ENCODE measurements at places on chromosomes 12 and 14.
A peak's percentile ranks its signal among the peaks of the same experiment; 100 is the strongest.

GRCh38 chr14:22163051-22163450, 426.0 kb downstream of the DAD1 start:
- peak; percentile 57 for DNase-seq

- DNase-seq: no peak
Observed at GRCh38 chr12:27003421-27004381, 10.5 kb downstream of the TM7SF3 start.

DNA sequence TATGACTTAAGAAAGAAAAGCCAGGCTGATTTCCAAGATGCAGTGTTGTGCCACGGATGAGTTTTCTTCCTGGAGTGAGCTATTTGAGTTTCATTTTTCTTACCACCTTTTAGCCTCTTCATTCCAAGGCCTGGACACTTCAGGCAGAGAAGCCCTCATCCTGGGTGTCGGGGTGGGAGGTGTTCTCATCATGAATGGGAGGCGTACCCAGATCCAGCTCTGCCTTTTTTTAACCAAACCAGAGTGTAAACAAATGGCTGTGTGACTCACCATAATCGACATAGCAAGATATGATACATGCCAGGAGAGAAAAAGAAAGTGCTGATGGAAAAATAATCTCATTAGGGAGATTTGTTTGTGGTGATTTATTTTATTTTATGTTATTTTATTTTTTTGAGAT, 79.9 kb downstream of the ARF6 start:
- peak; percentile 95 for DNase-seq

DNA sequence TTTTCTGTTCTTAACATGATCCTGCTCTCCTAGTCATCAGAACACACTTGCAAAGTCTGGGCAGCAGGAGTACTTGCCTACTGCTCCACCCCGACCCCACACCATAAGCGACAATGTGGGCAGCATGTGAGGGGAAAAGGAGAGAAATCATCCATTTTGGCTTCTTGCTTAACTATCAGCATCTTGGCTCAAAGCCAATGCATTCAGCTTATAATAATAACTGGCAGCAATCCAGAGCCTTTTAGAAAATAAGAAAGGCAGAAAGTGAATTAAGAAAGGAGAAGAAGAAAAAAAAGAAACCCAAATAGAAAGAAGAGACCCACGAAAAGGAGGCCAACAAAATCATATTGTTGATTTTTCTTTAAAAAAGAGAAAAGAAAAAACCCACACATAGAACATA, 930.8 kb downstream of the BCL11B start:
- DNase-seq: no peak

GRCh38 chr12:78928200-78929074, 63.9 kb downstream of the SYT1 start:
- DNase-seq: peak; percentile 50

- peak; percentile 67 for DNase-seq
Observed at GRCh38 chr12:13211859-13212664, 15.5 kb downstream of the EMP1 start.

DNA sequence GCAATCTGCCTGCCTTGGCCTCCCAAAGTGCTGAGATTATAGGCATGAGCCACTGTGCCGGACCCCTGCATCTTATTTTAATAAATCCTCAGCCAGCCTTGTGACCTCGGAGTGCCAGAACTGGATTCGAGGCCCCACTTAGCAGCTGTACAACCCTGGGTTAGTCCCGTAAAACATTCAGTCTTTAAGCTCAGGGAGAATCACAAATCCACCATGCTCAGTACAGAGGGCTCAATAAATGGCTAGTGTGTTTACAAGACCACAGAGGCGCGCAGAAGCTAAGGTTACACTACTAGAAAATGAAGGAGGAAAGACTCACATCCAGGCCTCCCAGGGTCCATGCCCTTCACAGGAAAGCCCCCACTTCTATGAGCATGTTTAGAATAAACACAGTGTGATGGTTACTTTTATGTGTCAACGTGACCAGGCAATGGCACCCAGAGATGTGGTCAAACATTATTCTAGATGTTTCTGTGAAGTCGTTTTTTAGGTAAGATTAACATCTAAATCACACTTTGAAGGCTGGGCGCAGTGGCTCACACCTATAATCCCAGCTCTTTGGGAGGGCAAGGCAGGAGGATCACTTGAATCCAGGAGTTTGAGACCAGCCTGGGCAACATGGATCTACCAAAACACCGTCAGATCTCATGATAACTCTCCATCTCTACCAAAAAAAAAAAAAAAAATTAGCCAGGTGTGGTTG, 55.3 kb downstream of the CLMN start:
- DNase-seq: no peak

GRCh38 chr14:63468294-63468693, 74.9 kb downstream of the PPP2R5E start:
- peak; percentile 76 for DNase-seq

DNA sequence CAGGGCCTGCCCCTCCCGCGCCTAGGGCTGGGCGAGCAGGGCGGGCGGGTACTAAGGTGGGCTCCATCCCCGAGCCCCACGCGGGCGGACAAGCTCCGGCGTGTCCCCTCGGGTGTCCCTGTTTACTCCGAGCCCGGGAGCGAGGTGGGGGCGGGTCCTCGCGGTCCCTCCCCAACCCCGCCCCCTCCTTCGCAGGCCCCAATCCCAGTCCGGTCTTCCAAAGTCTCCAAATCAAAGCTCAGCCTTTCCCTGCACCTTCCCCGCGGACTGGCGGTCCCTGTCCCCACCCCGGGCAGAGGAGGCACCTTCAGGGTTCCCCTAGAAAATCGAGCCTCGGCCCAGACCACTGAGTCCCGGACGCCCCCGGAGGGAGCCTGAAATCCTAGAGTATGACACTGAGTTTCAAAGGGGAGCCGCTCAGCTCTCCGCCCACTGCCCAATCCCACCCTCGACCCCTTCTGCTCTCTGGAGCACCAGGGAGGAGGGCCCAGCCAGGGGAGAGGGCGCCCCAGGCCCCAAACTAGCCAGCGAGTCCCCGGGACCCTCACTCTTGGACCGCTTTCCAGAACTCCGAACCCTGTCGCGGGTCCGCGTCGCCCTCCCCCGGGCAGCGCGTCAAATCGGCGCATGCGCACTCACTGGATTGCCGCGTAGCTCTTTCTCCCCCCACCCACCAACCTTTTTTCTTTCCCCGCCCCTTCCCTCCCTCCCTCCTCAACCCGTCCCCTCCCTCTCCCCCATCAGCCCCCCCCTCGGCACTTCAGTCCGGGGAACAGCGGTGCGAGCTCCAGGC, at the start of gene LRP1:
TSS of gene LRP1 (plus strand) at position 758 of the 793 bp plus-strand sequence. CDS start 482 bp downstream, outside the sequence.
- DNase-seq: peak; percentile 75

GRCh38 chr12:124862768-124863415, 772 bp downstream of the SCARB1 start:
- peak; percentile 24 for DNase-seq

DNA sequence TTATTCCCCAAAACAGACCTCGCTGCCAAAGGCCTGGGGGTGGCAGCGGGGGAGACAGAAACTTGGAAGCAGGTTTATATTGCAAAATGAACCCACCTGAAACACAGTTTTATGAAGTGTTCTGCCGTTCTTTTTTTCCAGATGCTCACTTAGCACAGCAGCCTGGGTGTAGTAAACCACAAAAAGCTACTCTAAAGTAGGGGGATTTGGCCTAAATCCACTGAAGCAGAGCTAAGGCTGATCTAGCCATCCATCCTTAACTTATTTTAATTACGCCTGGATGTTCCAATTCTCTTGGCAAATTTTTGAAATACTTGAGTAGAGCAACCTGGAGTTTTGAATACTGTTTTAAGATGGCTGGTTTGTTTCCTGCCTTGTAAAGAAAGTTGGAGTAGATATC, 121.2 kb downstream of the GPR135 start:
- no peak for DNase-seq

GRCh38 chr14:26328791-26329190, 269.0 kb downstream of the NOVA1 start:
- DNase-seq: no peak

DNA sequence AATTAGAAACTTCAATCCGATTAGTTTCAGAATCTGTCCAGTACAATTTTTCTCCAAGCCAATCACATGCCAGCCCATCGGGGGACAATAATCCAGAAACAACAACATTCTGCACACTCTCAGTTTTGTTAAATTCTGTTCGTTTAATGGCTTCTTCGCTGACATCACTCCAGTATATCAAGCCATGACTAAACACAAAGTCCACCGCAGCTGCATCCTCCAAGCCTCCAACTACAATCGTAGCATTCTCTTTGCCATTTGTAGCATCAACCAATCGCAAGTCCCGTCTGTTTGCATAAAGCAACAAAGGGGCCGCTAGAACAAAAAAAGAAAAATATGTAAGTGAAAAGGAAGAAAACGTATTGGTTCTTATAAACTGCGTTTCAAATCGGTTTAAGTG, 22.5 kb downstream of the LRP6 start:
- no peak for DNase-seq

GRCh38 chr12:63068857-63069442, 82.1 kb downstream of the AVPR1A start:
- peak; percentile 67 for DNase-seq

GRCh38 chr12:76265424-76266180, 82.6 kb downstream of the BBS10 start:
- DNase-seq: peak; percentile 39

GRCh38 chr14:30058401-30058800, 130.8 kb upstream of the PRKD1 start:
- peak; percentile 25 for DNase-seq

GRCh38 chr12:69027411-69027881, 94.5 kb upstream of the CPM start:
- DNase-seq: peak; percentile 82

DNA sequence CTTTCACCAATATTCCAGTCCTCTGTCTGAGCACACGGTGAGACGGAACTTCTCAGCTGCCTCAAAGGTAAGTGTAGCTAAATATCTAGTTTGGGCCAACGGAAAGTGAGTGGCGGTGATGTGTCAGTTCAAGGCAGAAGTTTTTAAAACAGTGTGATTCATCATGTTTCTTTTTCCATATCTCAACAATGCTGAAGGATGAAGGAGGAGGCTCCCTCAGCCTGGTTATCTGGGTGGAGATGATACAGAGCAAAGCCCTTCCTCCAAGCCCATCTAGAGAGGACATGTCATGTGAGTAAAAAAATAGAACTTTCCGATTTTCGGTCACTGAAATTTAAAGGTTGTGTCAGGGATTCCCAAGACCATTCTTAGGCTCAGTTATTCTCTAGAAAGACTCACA, 13.1 kb upstream of the ANP32D start:
- DNase-seq: no peak

DNA sequence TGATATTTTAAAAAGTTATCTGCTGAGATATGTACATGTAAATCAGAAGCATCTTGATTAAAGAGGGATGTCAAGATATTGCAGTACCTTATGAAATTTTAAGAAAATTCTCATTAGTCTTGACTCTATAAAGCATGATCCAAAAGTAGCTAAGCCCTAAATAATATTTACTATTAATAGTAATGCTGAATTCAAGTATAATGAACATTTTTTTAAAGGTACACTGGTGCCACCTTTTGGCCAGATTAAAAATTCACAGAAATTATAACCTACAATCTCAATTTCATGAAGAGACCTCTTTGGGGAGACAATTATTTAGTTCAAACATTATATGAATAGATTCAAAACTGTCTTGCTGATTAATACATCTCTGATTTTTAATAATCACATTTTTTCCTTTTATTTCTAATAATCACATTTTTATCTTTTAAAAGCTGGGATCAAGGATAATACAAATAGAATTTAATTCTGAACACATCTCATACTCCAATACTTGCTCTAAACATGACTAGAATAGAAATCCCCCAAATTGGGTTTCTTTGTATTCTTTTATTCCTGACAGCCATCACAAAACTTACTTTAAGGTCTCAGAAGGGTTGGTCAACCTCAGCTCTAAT, 13.4 kb downstream of the AKAP5 start:
- DNase-seq: peak; percentile 28

DNA sequence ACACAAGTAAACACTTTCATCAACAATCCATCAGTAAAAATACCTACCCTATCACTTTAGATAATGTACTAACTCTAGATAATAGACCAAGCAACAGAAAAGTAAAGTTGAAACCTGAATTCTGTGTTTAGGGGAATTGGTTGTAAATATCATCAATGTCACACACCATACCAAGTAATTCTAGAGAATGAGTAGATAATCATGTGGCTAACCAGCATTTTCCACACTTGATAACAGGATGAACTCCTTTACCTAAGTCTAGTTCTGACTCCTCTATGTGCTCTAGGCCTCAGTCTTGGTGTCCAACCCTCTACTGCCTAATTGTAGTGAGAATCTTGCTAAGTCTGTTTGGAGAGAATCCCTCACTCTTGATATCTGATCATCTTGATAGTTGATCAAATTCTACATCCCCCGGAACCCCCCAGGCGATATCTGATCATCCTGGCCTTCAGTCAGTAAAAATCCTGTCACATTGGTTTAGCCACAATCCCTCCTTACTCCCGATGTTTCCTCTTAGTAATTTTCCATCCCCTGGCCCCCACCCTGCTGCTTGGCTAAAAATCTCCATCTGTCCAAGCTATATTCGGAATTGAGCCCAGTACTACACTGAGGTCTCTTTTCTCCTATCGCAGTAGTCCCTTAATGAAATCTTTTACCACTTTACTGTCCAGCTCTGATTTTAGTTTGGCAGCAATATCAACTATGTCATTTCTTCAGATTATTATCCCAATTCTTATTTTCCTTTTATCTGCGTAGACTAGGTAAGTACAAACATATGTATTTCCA, 3.4 kb upstream of the SLCO1A2 start:
- DNase-seq: no peak

- no peak for DNase-seq
Observed at GRCh38 chr14:99600232-99600888, 3.6 kb downstream of the CCDC85C start.

DNA sequence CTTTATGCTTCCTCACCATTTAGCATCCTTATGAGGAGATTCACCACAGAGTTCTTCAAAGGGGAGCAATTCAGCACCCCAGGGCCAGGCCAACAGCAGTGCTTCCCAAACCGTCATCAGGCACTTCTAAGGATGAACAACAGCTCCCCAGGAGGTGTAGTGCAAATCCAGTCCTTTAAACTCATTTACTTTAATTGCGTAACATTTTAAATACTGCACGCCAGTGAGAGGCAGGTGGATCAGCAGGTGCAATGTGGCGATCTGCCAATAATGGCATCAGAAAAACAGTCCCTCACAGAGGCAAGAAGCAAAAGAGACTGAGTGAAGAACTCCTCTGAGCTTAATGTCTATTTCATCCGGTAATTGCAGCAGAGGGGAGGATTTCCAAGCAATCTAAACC, 770.9 kb upstream of the FOXG1 start:
- no peak for DNase-seq

- no peak for DNase-seq
Observed at GRCh38 chr14:64186231-64187129, 107.7 kb downstream of the ESR2 start.
